Stimulated activated CD4-positive, alpha-beta T cell treated with anti-CD3 and anti-CD28 coated beads, Interleukin-1b, Interleukin-23, amount 100 ng/mL, for 1 hour (primary cell): ENCODE measurements at places on chromosomes 16 and 17.

DNA sequence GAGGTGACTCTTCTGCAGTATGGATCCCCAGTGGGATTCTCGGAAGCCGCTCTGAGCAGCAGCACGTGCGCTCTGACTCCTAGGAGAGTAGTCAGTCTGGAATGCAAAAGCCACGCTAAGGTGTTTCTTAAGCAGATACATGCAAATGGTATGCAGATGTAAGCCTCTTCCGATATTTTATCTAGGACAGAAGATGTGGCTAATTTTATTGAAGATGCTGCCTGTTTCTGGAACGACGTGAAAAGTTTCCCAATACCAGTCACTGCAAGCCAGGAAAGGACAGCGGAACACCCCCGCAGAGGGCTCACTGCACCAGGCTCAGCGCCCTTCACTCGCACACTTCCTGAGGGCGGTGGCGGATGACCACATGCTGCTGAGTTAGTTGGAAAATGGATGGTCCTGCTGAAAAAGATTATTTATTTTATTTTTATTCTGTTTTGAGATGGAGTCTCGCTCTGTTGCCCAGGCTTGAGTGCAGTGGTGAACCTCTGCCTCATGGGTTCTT, 10.1 kb downstream of the FADS6 start:
- DNase-seq, result no peak

DNA sequence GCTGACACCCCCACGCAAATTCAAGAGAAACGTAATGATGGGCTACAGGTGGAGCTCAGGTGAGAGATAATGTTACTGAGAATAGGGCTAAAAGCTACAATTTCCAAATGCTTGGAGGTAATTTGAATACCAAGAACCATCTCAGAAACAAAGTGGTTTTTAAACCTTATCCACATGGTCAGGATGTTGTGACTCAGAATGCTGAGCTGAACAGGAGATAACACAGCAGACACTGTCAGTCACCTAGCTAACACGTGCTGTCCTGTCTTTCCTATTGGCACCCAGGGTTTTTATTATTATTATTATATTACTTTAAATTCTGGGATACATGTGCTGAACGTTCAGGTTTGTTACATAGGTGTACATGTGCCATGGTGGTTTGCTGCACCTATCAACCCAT, 233.0 kb upstream of the MAF start:
- DNase-seq, result no peak

DNA sequence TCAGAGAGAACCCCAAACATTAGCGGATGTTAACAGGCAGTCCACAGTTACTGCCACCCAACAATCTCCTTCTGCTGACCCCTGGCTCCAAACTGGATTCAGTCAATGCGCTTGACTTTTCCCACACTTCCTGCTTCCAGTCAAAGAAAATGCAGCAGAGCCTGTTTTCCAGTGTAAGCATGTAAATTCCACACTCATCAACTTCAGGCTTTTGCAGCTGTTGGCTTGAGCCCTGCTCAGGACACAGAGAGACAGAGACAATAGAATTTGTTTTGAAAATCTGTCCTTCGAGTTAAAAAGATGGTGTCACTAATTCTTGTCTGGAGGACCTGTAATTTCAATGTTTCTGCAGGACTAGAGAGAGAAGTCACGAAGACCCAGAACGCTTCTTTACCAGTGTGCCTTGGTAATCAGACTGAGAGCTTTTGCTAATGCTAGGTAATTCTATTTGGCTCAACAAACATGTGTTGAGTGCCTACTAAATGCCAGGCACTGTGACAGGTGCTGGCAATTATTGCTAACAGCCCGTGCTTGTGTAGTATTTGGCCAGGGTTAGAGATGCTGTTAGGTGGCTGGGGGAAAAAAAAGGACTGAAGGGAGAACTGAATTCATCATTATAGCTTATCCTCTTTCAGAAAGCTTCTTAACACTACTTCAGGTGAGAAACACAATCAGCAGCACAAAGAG, 32.5 kb downstream of the HOXB1 start:
- no peak for DNase-seq

DNA sequence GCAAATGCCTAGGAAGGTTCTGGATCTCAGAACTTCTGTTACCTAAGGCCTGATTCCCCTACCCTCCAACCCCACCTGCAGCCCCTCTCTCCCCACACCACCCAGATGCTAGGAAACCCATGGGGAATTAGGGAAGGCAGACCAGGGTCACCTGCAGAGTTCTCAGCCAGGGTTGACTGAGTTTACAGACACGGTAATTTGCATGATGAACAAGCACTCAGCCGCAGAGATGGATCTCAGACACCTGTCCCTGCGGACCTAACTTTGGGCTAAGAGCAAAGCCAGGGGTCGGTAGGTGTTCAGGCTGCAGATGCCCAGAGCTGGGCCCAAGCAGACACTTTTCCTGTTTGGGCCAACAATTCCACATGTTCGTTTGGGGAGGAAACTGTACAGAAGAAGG, 2.9 kb downstream of the ABI3 start:
- no peak for DNase-seq

- no peak for DNase-seq
These were observed 30.3 kb downstream of the CDK5R1 start for GRCh38 chr17:32516940-32517701.
